ENCODE measurements at places on chromosomes 12 and 14.

- DNase-seq, result no peak
Measured at GRCh38 chr12:128971802-128972201, 118.5 kb downstream of the GLT1D1 start.

DNA sequence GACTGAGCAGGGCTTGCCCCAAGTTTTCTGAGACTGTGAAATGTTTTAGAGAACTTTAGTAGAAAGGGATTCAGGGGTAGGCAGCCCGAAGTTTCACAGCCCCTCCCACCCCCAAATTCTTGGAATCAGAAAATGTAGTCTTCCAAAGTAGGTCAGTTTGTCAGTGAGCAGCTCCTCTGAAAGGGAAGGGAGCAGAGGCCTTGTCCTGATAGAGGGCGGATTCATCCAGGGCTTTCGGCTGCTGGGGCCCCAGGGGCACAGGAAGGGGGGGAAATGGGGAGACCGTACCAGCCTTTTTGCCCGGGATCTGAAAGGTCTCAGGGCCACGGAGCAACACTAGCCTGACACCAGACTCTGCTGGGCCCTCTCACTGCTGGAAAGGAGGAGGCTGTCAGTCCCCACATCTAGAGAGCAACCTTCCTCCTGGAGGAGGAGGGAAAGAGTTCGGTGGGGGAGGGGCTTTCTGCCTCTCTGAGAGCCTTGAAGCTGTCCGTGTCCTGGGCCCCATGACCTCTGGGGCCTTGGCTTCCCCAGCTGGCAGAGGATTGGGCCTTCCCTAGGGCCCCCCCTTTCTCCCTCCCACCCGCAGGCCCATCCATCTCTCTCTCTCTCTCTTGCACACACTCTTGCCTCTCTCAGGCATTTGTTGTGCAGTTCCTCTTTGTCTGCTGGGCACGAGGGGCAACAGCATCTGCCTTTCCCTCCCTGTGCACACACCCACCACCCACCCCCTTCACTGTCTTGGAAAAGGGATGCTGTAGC is at the start of gene IKZF4:
TSS of gene IKZF4 (plus strand) at position 621 of the 762 bp plus-strand sequence. CDS start 451 bp downstream, outside the sequence.
- DNase-seq, result peak; percentile 80

DNA sequence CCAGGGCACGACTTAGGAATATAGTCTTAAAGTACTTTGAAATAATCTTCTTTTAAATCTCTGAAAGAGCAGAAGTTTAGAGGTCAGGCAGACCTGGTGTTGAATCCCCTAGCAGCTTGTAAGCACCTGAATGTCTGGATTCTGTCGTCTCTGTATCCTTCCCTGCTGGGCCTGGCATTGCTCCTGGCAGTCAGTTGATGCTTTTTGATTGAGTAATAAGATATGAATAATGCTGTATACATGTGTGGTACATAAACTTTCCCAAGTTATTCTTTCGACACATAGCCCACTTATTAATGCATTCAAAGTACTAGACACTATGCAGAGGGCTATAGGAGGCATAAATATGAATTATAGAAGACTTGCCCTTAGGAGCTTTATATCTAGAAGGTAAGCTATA is 31.4 kb downstream of the EVL start:
- no peak for DNase-seq

DNA sequence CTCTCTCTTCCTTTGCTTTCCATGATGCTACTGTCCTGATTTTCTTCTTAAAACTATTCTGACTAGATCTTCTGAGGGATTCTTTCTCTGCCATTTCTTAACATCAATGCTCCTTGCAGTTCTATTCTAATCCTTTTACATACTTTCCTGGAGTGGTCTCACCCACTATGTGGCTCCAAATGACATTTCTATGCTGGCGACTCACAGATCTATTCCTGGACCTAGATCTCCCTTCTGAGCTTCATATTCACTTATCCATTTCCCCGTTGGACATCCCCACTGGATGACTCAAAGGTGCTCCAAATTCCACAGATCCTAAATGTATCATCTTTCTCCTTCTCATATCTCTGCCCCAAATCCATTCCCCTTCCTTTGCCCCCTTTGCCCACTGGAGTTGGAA is 4.1 kb downstream of the TEP1 start:
- DNase-seq, result no peak

DNA sequence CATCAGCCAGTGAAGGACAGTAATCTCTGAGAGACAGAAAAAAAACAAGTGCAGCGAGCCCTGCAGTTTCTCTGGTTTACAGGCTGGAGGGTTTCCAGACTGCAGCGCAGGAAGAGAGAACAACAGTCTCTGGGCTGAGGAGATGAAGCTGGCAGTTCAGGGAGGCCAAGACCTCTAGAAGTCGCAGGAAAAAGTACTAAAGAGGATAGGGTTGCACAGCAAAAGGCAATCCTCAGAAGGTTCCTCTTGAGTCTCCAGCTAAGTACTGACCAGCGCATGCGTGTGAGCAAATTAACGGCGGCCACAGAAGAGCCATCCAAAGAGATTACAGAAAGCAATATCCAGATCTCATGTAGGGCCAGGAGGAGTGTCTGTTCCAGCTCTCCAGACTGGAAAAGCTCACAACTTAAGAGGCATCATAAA is 12.2 kb upstream of the CCDC60 start:
- DNase-seq, result no peak

- peak; percentile 77 for DNase-seq
Measured at GRCh38 chr12:66693901-66694513, 15.1 kb upstream of the GRIP1 start.
